CD4-positive, alpha-beta T cell treated with Interleukin-12 subunit alpha and Interleukin-12 subunit beta, for 1 hour (primary cell): ENCODE measurements at places on chromosomes 1 and 21.

- DNase-seq: no peak
Measured at GRCh38 chr1:95622609-95623008, 388.6 kb downstream of the RWDD3 start.

- no peak for DNase-seq
Measured at GRCh38 chr21:34761758-34762330, 93.0 kb downstream of the CLIC6 start.

- no peak for DNase-seq
Measured at GRCh38 chr1:151134396-151134795, 12.0 kb downstream of the SEMA6C start.

- no peak for DNase-seq
Measured at GRCh38 chr1:183124259-183124658, 61.8 kb upstream of the LAMC2 start.

GRCh38 chr1:52158218-52158617, 16.3 kb downstream of the ZFYVE9 start:
- no peak for DNase-seq

DNA sequence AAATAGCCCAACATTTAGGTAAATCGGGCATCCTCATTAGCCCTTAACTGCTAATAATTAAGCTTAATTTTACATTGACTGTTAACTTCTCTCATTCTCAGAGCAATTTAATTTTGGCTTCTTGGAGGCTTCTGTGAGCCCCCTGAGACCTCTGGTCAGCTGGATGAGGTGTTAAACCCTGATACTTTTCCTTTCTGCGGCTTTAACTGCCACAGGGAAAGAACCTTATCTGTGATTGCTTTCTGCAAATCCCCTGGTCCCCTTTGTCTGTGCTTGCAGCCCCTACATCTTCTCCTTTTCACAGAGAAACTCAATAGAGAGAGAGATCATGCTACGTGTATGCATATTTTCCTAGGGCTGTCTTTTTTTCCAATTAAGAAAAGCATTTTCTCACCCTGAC, 184.5 kb upstream of the CSF3R start:
- no peak for DNase-seq

GRCh38 chr1:231705806-231706760, 79.5 kb downstream of the DISC1 start:
- no peak for DNase-seq

- DNase-seq: peak; percentile 23
Measured at GRCh38 chr1:206829282-206829681, 36.1 kb upstream of the IL20 start.

DNA sequence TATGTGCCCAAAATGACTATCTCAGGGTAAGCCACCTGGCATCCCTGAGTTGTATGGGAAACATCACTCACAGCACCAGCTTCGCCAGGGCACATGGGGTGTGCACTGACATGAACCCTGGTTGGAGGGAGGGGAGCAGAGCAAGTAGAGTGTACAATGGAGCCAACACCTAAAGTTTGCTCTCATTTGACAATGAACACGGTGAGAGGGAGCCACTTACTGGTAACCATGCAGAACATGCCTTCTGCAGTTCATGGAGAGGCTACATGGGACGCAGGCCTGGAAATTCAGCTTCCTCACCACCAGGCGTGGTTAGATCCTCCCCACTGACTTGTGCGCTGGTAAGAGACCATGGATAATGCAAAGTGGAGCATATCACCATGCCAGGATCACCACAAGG, 10.0 kb upstream of the CPLANE2 start:
- DNase-seq: no peak
